ENCODE measurements at places on chromosomes 2 and 18.

GRCh38 chr2:79086255-79086654 is 1.5 kb downstream of the REG1B start:
- DNase-seq, result no peak

- no peak for DNase-seq
Observed at GRCh38 chr18:10182009-10182624, 268.3 kb downstream of the VAPA start.

- no peak for DNase-seq
Observed at GRCh38 chr2:20616341-20616871, 34.5 kb downstream of the HS1BP3 start.

DNA sequence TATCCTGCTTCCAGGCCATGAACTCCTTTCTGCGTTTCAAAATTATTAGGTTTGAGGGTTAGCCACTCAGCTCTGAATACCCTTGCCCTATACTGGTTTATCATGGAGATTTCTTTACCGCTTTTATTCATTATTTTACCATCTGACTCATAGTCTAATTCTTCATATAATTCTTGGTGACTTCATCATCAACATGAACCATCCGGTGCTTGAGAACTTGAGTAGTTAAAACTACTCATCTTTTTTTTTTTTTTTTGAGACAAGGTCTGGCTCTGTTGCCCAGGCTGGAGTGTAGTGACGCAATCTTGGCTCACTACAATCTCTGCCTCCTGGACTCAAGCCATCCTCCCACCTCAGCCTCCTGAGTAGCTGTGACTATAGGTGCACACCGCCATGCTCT is 94.2 kb upstream of the LHCGR start:
- DNase-seq, result no peak

GRCh38 chr2:205834796-205835195 is 152.5 kb downstream of the NRP2 start:
- no peak for DNase-seq

DNA sequence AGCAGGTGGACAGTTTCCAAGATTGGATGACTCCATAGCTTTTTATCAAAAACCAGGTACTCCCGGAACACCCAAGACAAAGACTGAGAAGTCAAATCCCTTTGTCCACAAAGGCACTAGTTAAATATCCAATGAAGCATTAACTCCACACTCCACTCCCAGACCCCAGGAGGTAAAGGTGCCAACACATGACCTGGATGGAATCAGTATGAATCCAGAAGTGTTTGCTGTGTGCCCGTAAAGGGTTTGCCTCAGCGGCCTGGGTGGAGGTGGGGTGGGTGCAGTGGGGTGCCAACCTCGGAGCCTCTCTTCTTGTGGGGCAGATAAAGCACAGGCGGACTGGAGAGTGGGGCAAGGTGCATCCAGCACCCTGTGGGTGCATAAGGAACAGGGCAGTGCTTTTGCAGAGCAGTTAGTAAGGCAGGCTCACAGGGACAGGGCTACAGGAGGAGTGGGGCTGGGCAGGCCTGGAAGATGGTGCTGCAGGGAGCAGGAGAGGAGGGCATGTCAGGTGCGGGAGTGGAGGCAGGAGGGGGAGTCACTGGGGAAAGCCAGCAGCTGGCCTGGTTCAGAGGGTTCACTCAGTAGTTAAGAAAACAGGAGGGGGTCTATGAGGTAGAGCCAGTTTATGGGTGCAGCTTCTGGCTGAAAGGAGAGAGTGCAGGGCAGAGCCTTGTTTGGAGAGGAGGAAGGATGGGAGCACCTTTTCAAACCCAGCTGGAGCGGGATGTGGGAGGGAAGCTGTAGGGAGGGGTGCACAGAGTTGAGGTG is 208.4 kb upstream of the SMAD2 start:
- DNase-seq, result no peak

DNA sequence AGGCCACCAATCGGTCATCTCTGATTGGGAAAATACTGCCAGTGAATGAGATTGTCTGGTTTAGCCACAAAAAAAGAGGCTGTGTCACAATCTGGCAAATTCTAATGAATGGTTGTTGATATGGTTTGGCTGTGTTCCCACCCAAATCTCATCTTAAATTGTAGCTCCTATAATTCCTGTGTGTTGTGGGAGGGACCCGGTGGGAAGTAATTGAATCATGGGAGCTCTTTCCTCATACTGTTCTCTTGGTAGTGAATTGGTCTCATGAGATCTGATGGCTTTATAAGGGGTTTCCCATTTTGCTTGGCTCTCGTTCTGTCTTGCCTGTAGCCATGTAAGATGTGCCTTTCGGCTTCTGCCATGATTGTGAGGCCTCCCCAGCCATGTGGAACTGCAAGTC is 838.3 kb downstream of the SLC4A3 start:
- no peak for DNase-seq

DNA sequence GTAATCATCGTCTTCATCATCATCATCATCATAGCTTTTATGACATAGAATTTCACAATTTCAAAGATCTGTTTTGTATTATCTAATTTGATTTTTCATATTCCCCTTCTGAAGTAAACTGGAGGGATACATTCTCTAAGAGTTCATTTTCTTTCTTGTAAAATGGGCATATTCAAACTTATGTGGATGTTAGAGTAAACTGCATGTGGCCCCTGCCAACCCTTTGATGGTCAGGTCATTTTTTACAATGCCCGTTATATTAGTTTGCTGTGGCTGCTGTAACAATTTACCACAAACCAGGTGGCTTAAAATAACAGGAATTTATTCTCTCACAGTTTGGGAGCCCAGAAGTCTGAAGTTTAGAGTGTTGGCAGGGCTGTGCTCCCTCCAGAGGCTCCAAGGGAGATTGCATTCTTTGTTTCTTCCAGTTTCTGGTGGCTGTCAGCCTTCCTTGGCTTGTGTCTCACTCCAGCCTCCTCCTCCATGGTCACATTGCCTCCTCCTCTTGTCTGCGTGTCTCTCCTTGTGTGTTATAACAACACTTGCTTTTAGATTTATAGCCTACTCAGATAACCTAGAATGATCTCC is 127.5 kb upstream of the MMADHC start:
- DNase-seq, result no peak

DNA sequence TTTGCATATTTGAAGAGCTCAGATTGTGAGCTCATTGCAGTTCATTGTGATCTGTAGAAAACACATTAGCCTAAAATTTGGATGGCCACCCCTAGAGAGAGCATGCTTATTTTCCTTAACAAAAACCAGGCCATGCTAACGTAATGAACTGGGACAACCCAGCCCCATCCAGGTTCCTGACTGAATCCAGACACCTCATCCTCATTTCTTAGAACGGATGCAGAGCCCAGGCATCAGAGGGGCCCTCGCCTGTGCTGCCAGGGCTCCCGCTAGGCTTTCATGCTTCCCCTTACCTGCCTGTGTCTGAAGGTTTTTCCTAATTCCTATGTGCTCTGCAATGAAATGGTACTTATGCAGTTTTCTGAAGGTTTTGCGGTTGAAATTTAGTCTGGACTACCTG is 171.1 kb downstream of the CCDC102B start:
- no peak for DNase-seq

GRCh38 chr2:177556153-177556552 is 163.6 kb downstream of the AGPS start:
- no peak for DNase-seq

DNA sequence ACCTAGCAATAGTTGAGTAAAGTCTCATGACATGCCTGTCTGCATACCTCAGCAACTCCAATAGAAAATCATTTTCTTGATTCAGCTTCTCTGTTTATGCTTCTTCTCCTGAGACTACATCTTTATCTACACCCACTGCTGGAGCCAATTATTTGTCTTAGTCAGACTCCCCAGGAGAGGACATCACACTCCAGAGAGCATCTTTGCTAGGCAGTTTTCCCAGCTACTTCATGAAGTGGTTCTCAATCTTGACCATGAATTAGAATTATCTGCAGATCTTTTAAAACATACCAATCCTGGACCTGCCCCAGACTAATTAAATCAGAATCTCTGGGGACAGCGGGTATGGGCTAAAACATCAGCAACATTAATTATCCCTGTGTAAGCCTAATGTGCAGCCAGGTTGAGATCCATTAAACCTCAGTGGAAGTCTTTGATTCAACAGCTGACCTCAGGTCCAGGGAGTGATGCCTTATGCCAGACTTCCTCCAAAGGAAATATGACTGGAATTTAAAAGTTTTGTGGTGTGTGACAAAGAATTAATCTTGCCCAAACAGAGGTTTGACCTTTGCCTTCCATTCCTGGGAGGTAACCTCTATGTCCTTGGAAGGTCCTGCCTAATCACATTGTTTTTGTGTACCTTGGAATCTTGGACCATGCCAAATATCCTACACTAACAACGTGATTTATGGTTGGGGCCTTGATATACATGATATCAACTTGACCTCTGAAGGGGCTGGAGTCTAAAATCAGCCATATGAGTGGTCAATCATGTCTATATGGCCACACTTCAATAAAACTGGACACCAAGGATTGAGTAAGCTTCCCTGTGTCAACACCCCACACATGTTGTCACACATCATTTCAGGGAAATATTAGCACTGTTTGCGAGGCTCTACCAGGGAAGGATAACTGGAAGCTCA is 99.3 kb upstream of the DNAJC10 start:
- no peak for DNase-seq

GRCh38 chr2:120904379-120904778 is 168.7 kb downstream of the GLI2 start:
- DNase-seq, result no peak

DNA sequence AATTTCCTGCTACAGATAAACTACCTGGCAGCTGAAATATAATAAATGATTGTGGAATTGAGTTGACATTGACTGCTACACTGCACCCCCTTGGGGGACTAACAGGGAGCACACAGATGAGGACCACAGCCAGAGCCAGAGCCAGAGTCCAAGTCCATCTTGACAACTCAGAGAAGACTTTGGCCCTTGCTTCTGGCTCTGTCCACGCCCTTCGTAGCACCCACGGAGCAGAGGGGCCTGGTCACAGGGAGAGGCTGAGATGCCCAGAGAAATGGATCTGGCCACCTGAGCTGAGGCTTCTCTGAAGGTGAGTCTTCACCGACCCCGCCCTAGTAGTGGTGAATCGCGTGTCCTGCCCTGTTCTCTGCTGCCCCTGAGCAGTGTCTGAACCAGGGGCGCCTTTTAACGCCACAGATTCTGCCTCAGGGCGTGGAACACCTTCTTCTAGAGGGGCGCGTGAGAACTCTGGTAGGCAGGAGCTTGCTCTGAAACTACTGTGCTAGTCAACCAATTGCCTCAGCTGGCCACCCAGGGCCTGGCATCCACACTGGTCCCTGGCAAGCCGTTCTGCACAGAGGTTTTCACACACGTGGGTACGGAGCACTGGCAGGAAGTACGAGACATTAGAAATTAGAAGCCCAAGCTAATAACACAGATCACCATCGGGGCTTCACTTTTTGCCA is 35.7 kb upstream of the MAT2A start:
- no peak for DNase-seq

- DNase-seq, result no peak
Observed at GRCh38 chr2:109448207-109448606, 165.6 kb downstream of the SEPTIN10 start.

DNA sequence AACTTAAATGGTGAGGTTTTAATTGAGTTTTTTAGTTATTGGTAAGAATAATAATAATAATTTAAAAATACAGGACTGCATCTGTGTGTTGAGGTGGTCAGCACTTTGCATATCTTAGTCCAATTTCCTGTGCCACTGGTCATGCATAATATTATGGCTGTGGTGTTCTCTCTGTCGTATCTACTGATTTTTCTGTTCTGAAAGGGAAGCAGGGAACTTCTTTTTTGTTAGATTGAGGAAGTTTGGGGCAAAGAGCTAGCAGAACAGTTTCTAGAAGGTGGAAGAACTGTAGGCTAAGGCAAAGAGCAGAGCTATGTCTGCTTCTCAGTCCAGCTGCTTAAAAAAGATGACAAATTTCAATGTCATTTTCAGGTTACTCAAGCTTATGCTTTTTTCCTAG is 74.3 kb downstream of the XRCC5 start:
- no peak for DNase-seq

- peak; percentile 69 for DNase-seq
Observed at GRCh38 chr2:240557808-240558207, at the start of gene ANKMY1. Gene ANKMY1, minus strand, starts transcription at chr2:240557988. Its CDS starts 653 bp downstream, at chr2:240557335.

Data from stimulated activated CD4-positive, alpha-beta T cell treated with anti-CD3 and anti-CD28 coated beads, Interleukin-12 subunit alpha, Interleukin-12 subunit beta, amount 100 ng/mL, for 48 hours (primary cell).